ENCODE measurements at places on chromosomes 7 and 10.

- DNase-seq: no peak
Observed at GRCh38 chr7:6385110-6385781, 62.5 kb downstream of the DAGLB start.

GRCh38 chr10:52215745-52216361, 98.2 kb upstream of the DKK1 start:
- DNase-seq: peak; percentile 48

DNA sequence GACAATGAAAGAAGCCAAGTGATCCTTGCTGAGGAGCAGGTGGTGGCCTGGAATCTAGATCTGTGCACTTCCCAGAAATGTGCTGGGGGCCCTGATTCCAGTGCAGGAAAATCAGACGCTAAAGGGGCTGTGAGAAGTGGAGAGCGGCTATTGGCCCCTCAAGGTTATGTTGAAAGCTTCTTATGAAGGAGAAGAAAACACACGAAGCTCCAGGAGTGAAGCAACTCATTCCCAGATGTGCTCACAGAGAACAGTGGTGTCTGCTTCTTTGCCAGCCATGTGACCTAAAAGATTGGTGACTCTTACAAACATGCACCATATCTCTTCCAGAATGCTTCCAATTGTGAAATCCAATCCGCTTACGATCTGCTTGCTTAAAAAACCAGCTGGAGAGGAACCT, 679.3 kb upstream of the IGFBP3 start:
- DNase-seq: no peak

- DNase-seq: no peak
Observed at GRCh38 chr10:17175551-17175950, 25.9 kb downstream of the TRDMT1 start.

DNA sequence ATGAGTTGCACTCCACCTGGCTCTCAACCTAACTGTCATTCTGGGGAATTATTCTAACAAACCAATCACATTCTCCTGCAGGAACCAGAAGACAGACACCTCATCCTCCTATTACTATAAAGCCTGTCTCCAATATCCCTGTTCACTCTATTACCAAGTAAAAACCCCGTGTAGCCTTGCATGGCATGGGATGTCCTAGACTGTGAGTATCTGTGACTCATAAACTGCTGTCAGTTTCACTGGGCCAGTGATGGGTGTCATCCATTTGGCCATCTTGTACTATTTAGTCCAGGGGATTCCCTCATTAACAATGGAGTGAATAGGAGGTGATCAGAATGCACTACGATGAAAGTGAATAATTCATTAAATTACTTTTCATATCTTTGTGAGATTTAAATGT, 608.7 kb downstream of the DNAJB9 start:
- DNase-seq: no peak

- DNase-seq: no peak
Observed at GRCh38 chr7:130384371-130384801, 4.1 kb downstream of the CPA1 start.

DNA sequence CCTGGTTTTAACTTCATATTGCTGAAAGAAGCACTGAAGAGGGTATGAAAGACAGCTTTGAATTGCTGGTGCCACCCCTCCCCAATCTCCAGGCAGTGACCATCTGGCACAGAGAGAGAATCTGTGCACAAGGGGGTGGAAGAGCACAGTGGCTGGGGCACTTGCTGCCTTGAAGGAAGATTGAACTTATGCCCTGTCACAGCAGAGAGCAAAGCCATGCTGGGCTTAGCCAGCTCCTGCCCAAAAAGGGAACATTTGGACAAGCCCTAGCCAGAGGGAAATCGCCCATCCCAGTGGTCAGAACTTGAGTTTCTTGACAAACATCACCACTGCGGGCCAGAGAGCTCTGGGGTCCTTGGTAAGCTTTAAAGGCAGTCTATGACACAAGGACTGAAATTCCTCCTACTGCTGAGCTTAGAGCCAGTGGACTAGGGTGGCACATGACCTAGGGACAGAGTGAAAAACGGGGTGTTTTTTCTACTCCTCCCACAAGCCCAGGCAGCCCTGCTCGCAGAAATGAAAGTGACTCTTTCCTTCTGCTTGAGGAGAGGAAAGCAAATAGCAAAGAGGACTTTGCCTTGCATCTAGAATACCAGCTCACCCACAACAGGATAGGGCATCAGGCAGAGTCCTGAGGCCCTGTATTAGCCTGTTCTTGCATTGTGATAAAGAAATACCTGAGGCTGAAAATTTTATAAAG, 257.2 kb downstream of the CTNNA3 start:
- peak; percentile 36 for DNase-seq

GRCh38 chr10:123562387-123562786, 103.8 kb upstream of the GPR26 start:
- DNase-seq: no peak

GRCh38 chr7:67990716-67991115, 994.1 kb downstream of the TYW1 start:
- peak; percentile 29 for DNase-seq

DNA sequence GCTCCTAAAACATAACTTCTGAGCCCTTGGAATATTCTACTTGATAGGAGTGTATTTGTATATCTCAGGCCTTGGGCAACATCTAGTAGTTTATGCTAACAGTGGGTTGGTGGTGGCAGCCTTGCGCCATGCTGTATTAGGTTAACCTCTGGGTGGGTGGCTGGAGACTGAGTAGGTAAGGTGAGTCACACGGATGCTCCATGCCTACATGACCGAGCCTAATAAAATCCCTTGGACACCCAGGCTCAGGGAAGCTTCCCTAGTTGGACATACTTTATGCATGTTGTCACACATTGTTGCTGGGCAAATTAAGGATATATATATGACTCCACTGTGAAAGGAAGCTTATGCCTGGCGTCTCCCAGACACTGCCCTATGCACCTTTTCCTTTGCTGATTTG, 6.0 kb upstream of the DAGLB start:
- no peak for DNase-seq

- DNase-seq: peak; percentile 36
Observed at GRCh38 chr10:84352251-84352842, 24.0 kb downstream of the CCSER2 start.

- DNase-seq: no peak
Observed at GRCh38 chr7:47803846-47804245, 144.4 kb downstream of the PKD1L1 start.

GRCh38 chr7:149733924-149734790, 39.2 kb downstream of the ZNF467 start:
- no peak for DNase-seq

DNA sequence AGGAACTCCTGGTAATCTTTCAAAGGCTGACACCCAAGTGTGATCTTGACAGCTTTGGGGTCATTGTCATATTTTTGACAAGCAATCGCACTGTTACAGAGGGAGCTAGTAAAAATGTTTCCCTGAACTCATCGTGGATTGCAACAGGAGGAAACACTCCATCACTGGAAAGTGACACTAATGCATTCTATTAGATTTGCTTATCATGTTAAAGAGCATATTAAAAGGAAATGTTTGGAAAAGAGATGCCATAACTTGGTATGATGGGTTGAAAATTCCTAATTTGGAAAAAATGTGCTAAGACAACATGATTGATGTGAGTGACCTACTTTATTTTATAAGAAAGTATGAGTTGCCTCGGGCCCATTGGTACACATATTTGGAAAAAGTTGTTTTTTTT, 22.7 kb upstream of the EMX2 start:
- no peak for DNase-seq

- DNase-seq: peak; percentile 87
Observed at GRCh38 chr7:92768501-92769393, 67.6 kb downstream of the CDK6 start.

- no peak for DNase-seq
Observed at GRCh38 chr10:15341502-15342128, 29.5 kb downstream of the FAM171A1 start.

DNA sequence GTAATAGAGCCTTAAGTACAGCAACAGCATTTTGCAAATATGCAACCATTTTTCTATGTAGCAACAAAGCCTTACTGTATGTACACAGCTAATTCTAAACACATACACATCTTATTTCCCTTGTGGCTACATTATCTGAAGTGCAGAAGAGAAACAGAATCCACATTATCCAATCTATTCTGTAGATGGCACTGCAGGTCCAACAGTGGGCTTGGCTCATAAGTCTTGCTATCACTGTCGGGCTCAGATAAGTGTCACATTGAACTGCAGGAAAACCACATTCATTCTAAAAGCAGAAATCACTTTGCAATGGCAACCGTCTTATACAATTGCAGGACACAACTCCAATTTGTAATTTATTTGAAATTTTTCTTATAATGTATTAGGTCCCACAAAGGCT, 109.8 kb upstream of the NOBOX start:
- peak; percentile 63 for DNase-seq

DNA sequence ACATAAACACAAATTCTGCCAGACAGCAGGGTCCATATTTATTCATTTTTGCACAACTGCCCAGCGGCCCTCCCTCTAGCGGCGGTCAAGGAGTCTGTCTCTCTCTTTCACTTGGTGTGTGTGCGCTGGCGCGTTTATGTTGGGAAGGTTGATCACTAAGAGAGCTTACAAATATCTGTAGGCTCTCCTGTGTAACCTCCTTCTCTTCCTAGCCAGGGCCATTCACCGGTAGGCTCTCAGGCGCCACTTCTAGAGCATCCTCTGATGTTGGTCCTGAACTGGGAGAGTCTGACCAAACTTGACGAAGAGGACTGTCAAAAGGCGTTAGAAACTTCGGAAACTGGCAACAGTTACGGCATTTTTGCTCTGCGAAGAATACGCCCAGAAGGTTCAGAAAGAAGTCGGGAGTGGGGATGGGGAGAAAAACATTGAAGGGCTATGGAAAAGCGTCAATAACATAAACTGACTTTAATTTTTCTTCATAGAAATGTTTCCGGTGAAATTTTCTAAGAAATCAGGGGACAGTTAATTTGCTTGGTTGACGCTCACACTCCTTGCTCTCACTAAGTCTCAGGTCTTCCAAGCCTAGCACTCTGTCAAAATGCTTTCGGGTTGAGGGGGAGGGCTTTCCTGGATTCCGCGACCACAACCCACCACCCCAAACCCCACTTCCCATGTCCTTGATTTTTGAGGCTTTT, 731.1 kb downstream of the ZWINT start:
- no peak for DNase-seq

DNA sequence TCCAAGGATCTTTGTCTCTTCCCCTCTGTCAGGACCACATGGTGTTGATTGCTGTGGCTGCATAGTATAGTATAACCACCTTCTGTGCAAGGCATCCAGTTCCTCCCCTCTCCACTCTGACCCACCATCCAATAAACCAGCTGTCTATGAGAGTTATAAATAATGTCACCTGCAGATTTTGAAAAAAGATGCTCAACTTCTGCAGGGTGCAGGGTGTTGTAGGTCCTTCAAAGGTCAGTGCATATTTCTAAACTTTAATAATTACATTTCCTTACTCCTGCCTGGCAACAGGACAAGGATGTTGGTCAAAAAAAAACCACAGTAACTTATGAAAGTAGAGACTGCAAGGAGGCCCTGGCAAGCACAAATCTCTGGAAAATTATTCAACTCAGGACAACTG, 166.2 kb downstream of the PKD1L1 start:
- peak; percentile 33 for DNase-seq

GRCh38 chr7:51154201-51154600, 162.4 kb downstream of the COBL start:
- DNase-seq: no peak

DNA sequence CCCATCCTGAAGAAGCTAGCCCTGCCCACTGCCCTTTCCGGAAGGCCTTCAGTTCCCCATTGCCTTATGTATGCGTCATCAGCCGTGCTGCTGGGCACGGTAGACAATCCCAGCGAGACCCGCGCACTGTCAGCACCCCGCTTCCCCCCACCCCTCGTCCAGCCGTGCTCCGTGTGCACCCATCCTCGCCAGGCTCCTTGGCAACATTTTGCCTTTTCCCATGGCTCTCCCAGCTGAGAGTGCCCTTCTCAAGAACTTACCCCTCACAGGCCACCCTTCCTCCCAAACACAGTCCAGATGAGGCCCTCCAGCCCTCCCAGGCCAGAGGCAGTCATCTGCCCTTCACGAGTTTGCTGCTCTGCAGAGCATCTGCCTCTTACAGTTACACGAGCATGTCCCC, 633.8 kb upstream of the FOXK1 start:
- no peak for DNase-seq

DNA sequence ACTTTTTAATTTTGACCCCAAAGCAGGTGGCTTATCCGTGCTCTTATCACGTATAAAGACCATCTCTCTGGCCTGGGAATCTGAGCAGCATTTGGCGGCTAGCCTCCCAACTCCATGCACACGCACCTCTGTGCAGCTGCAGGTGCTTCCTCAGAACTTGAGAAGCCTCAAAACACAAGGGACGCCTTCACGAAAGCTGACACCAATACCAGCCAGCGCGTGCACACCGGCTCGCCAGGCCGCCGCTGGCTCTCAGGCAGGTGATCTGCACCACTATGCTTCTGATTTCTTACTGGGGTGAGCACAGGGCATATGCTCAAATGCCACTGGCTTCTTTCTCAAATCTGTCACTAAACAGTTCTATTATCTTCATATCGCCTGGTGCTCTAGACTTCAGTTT, 145.0 kb downstream of the PARD3 start:
- no peak for DNase-seq

DNA sequence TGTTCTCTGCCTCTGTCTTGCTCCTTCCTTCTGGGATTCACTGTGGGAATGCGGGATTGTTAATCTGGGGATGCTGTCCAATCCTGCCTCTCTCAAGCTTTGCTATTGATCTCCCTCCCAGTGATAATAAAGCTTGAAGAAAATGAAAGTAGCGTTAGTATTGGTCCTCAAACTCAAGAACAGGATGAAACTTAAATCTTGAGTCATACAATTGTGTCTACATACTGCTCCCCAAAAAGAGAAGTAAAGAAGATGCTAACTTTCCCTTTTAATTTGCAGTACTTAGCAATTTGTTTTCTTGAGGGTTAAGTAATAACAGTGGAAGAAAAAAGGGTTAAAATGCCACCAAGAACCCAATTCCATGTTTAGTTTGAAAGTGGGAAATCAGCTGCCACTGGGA, 13.6 kb downstream of the CFTR start:
- DNase-seq: no peak

DNA sequence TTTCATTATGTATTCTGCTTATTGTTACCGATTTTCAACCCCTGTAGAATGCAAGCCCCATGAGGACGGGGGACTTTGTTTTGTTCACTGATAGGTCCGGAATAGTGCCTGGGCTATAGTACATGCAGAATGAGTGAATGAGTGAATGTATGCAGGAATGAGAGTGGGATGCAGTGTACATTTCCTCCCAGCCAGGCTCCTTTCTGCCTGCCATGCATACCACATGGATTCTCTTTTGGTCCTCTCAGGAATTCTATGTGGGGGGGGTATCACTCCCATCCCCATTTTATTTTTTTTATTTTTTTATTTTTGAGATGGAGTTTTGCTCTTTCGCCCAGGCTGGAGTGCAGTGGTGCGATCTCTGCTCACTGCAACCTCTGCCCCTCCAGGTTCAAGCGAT, 16.7 kb downstream of the TRIM56 start:
- DNase-seq: no peak

GRCh38 chr10:18483516-18484186, 167.7 kb downstream of the NSUN6 start:
- DNase-seq: no peak

GRCh38 chr10:50593523-50594376, 30.0 kb downstream of the SGMS1 start:
- DNase-seq: no peak
